IMR-90 (cell line): ENCODE measurements at places on chromosomes 3 and 15.

DNA sequence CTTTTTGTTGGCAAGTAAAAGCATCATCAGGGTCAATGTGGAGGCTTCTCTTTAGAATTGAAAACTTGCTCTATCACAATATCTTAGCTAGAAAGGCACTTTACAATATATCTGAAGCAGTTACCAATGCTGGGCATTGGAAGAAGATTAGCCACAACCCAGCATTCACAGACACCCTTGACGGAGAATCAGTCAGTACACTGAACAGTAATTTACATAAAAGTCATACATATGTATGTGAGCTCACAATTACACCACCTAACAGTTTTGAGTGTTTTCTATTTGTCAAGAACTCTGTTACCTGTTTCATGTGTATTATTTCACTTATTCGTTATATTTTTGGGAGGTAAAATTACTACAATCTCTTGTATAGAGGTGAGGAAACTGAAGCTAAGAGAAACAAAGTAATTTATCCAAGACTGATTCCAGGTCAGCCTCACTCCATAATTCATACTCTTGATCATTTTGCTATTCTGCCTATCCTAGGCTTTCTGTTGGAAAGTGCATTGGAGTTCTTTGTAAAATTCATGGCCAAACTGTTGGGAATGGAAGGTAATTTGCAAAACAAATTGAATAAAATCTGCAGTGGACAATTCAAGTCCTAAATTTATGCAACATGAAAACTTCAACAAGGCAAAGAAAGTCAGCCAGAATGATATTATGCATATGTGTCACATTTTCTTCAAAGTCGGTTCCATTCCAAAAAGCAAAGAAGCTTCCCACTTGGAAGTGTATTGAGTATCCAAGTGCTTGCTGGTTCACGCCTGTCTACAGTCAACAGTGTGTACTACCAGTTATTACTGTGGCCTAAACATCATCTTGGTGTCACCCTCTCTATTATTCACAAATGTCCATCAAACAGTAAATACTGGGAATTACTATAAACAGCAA is 223.7 kb upstream of the SEMA6D start:
- no peak for DNase-seq
- no peaks in the 10 kb centered on the region for H3K4me1 ChIP-seq
- H3K36me3 ChIP-seq: no peaks in the 10 kb centered on the region
- H3K27ac ChIP-seq: no peak overlapping the region
- H3K27me3 ChIP-seq: no peaks in the 10 kb centered on the region

DNA sequence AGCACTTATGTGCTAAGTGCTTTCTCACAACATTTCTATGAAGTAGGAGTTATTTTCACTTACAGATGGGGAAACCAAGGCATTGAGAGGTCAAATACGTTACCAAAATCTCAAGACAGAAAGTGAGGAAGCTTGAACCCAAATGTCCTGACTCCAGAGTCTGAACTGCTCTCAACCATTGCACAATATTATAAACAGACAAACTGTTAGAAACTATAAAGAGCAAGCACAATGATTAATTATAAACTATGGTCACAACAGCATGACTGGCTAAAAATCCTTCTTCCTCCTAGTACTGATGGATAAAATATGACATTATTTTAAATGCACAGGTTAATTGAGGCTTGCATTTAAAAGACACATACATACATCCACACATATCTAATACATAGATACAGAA is 77.9 kb upstream of the ASB14 start:
- H3K27me3 ChIP-seq: no peaks in the 10 kb centered on the region
- DNase-seq: no peak
- no peaks in the 10 kb centered on the region for H3K4me1 ChIP-seq
- no peak overlapping the region for H3K4me3 ChIP-seq
- no peaks in the 10 kb centered on the region for H3K36me3 ChIP-seq
- no peak overlapping the region for H3K27ac ChIP-seq

DNA sequence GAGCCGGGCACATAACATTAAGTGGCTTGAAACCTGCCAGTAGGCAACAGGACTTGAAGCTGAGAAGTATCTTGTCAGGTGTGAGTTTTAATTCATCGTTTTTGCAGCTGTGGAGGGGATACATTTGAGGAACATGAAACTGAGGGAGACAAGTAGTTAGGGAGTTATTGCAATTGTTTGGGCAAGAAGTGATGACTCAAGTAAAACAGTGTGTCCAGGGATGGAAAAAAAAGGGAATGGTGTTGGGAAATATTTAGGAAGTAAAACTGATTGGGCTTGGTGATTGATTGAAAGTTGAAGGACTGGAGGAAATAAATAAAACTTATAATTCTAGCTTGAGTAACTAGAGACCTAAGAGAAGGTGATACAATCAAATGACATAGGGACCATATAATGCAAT is 85.5 kb downstream of the NCEH1 start:
- no peaks in the 10 kb centered on the region for H3K27me3 ChIP-seq
- H3K4me3 ChIP-seq: no peak overlapping the region
- no peak overlapping the region; the same call in 1 of the 2 replicates for H3K27ac ChIP-seq
- peak; percentile 56 for DNase-seq

DNA sequence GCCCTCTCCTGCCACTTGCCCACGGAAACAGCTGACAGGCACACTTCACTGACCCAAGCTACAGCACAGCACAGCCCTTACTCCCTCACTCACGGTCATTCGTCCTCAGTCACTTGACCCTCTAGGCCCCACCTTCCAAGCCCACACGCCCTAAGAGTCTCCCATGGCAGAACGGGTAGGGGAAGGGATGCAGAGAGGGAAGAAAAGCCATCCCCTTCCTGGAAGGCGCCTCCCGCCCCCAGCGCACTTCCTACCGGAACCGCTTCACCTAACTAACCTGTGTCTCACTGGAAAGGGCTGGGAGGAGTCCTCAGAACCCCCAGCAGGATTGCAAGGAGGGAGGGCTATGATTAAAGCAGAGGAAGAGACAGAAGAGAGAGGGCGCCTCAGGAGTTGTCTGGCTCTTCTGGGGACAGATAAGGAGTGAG is 22.9 kb downstream of the EPHB3 start:
- H3K27me3 ChIP-seq: peaks cover 13% of the 10 kb centered on the region
- H3K4me1 ChIP-seq: peaks cover 7% of the 10 kb centered on the region; the same call in 1 of the 2 replicates
- H3K4me3 ChIP-seq: no peak overlapping the region
- H3K36me3 ChIP-seq: peaks cover 30% of the 10 kb centered on the region

GRCh38 chr3:23762214-23762613 is 43.5 kb upstream of the UBE2E1 start:
- peaks cover 4% of the 10 kb centered on the region; the same call in 1 of the 2 replicates for H3K4me1 ChIP-seq
- H3K27me3 ChIP-seq: no peaks in the 10 kb centered on the region

- H3K4me1 ChIP-seq: peaks cover 4% of the 10 kb centered on the region; the same call in 1 of the 2 replicates
- H3K4me3 ChIP-seq: no peak overlapping the region
- no peaks in the 10 kb centered on the region for H3K36me3 ChIP-seq
- no peaks in the 10 kb centered on the region for H3K27me3 ChIP-seq
These were observed 2.1 kb downstream of the ABHD10 start for GRCh38 chr3:111980716-111981456.

- no peak overlapping the region for H3K4me3 ChIP-seq
- peaks cover 10% of the 10 kb centered on the region for H3K27me3 ChIP-seq
- H3K4me1 ChIP-seq: peaks cover 2% of the 10 kb centered on the region; the same call in 1 of the 2 replicates
- no peaks in the 10 kb centered on the region for H3K36me3 ChIP-seq
These were observed 12.5 kb downstream of the SH2D7 start for GRCh38 chr15:78104566-78105475.

DNA sequence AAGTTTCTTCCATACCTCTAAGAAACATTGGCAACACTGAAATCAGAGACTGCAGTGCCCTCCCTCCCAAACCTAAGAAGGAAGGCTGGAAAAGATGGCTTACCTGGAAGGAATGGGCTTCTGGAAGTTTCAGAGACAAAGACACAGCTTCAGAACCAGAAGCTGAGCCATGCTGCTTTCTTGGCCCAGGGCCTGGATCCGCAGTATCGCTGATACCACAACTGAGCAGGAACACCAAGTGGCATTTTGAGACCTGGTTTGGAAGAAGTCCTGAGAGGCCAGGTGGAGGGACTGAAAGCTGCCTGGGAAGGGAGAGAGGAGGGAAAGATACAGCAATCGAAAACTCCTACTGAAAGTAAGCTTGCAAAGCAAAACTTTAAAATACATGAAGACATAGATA is 19.8 kb downstream of the GPR160 start:
- H3K36me3 ChIP-seq: no peaks in the 10 kb centered on the region
- no peak overlapping the region for H3K4me3 ChIP-seq
- no peaks in the 10 kb centered on the region for H3K4me1 ChIP-seq

GRCh38 chr3:50433954-50434353 is 69.5 kb downstream of the CACNA2D2 start:
- peaks cover 55% of the 10 kb centered on the region for H3K27me3 ChIP-seq
- DNase-seq: no peak
- H3K27ac ChIP-seq: no peak overlapping the region
- H3K4me1 ChIP-seq: no peaks in the 10 kb centered on the region

DNA sequence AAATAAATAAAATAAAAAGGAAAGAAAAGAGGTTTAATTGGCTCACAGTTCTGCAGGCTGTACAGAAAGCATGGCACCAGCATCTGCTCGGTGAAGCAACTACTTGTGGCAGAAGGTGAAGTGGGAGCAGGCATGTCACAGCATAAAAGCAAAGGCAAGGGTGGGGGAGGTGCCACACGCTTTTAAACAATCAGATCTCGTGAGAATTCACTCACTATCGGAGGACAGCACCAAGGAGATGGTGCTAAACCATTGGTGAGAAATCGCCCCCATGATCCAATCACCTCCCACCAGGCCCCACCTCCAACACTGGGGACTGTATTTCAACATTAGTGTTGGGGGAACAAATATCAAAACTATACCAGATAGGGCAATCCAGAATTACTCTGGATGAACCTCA is 15.3 kb downstream of the SCG3 start:
- no peak overlapping the region for H3K27ac ChIP-seq
- H3K36me3 ChIP-seq: no peaks in the 10 kb centered on the region
- no peak overlapping the region for H3K4me3 ChIP-seq
- peaks cover 21% of the 10 kb centered on the region for H3K27me3 ChIP-seq
- no peak for DNase-seq
- no peaks in the 10 kb centered on the region for H3K4me1 ChIP-seq

GRCh38 chr3:40961104-40961857 is 238.0 kb upstream of the CTNNB1 start:
- H3K4me3 ChIP-seq: no peak overlapping the region
- H3K4me1 ChIP-seq: no peaks in the 10 kb centered on the region
- H3K27me3 ChIP-seq: no peaks in the 10 kb centered on the region
- DNase-seq: no peak
- no peaks in the 10 kb centered on the region for H3K36me3 ChIP-seq

DNA sequence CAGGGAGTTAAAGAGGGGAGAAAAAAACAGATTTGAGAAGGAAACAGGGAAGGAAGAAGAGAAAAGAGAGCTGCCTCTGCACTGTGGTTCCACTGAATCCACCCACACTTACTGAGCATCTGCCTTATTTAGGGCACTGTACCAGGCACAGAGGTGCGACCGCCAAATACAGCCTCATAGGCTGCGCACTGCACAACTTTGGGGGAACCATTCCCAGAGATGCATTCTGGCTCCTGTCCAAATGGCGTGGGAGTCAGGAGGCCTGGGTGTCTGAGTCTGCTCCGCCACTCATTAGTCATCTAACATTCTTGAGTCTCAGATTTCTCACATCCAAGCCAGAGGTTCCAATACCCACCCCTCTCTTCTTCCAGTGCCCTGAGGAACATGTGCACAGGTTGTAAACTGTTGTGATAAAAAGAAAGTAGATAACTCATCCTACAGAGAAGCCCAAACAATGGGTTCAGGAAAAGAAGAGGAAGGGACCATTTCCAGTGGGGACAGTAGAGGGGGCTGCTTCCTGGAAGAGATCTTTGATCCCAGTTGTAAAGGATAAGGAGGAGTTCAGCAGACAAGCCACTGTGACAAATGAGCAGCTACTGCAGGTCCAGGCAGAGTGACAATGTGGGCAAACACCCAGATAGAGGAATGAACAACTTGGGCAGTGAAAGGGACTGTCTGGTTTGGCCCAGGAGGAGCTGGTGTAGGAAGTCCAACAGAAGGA is 254.6 kb downstream of the UACA start:
- no peaks in the 10 kb centered on the region for H3K36me3 ChIP-seq
- H3K27ac ChIP-seq: no peak overlapping the region
- no peak overlapping the region for H3K4me3 ChIP-seq
- H3K4me1 ChIP-seq: peaks cover 27% of the 10 kb centered on the region

GRCh38 chr3:143902210-143902609 is 53.9 kb upstream of the SLC9A9 start:
- H3K27me3 ChIP-seq: no peaks in the 10 kb centered on the region
- no peak for DNase-seq
- H3K4me1 ChIP-seq: no peaks in the 10 kb centered on the region
- no peaks in the 10 kb centered on the region for H3K36me3 ChIP-seq
